Type B pancreatic cell (in vitro differentiated cells): ENCODE measurements at places on chromosomes 3 and 15.

GRCh38 chr15:38176155-38176554 lies 76.5 kb upstream of the SPRED1 start:
- DNase-seq = no peak

GRCh38 chr3:120021523-120021922 lies 72.7 kb downstream of the GSK3B start:
- no peak for DNase-seq

DNA sequence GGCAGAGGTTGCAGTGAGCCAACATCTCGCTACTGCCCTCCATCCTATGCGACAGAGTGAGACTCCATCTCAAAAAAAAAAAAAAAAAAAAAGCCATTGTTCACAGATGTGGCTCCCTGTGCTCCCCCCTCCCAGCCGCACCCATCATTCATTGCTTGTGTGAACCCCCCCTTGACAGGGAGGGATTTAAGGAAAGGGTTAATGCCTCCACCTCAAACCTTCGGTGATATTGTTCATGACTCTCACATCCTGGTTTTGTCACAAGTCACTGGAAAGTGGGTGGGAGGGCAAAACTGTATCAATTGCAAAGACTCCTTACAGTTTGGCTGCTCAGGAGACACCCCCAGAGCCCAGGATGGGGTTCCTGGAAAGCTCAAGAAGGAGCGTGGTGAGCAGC lies 7.7 kb downstream of the SLC6A6 start:
- DNase-seq = no peak

DNA sequence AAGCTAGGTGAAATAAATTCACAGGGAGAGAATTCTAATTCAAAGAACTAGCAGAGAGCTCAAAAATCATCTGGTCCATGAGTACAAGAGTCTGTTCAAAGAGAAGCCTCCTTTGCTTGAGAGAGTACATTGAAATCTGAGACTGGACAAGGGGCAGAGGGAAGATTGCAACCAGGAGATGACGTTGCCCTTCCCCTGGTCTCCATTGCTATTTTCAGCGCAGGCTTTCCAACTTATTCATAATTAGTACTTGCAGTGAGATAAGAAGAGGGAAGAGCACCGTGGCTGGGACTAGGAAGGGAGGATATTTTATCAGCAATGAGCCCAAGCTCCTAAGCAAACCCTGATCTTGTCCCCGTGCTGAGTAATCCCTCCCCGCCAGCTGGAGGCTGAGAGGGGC lies 251.8 kb upstream of the RORA start:
- DNase-seq = no peak

DNA sequence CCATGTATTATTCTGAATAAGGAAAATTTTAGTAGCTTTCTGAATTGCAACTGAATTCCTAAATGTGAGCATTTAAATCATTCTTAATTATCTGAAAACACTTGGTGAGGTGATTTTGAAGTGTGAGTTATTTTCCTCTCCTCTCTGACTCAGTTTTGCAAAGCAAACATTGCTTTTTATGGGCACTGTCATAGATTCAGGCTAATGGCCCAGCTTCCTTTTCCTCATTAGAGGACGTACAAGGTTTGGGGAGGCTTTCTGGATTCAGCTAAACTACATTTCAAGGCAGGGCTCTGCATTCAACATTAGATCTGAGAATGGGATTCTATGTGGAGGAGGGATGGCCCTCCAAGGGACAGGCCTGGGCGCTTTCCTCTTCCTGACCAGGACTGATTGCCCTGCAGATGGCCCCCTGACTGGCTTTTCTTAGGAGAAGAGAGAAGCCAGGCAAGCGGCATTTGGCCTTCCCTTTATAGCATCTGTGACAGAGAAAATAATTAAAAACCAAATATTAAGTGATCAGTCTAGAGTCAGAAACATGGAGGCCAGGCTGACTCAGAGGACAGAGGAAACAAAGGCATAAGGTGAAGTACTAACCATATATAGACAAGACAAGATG lies 53.0 kb upstream of the STXBP5L start:
- no peak for DNase-seq

DNA sequence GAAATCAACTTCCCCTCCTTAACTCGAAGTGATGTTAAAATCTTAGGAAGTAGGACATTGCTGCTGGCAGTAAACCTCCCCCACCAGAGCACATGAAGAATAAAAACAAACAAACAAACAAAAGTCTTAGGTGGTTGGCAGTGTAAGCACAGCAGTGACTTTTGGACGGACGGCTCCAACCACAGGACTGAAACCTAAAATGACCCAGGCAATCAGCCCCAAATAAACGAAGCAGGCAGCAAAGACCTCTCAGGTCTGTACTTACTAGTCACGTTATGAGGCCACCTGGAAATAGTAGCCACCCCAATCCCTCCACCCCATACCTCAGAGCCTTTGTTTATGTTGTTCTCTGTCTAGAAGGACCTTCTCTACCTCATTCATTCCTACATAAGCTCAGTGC lies 33.5 kb upstream of the HES1 start:
- DNase-seq = no peak

DNA sequence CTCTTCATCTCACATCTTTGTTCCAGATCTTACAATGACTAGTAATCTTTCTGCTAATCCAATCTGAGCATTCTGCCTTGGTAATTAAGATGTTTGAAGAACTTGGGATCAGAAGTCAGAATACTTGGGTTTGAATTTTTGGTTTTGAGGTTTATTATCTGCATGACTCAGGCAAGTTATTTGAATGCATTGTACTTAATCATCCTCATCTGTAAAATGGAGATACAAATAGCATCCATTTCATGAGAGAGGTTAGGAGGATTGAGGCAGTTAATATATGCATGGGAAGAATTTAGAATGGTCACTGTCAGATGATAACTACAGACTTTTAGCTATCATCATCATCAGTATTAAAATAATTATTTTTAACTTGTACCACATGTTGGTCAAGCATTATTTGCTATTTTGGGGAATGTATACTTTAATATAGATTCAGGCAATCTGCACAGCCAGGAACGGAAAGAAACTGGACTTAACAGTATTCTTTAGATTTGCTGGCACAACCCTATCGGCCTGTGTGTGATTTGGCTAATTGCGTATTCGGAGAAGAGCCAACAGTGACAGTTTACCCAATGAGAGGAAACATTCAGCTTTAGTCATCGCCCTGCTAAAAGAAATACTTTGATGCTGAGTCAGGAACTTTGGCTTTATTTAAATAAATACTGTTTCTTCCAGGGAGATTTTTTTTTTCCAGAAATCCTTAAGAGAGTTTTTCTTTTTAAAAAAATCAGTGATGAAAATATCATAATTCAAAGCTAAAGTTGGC lies 600.0 kb downstream of the ROBO1 start:
- DNase-seq = no peak

- no peak for DNase-seq
Measured at GRCh38 chr3:38980938-38981337, 70.8 kb downstream of the SCN11A start.

- no peak for DNase-seq
Measured at GRCh38 chr3:71226565-71227269, 356.8 kb downstream of the FOXP1 start.

DNA sequence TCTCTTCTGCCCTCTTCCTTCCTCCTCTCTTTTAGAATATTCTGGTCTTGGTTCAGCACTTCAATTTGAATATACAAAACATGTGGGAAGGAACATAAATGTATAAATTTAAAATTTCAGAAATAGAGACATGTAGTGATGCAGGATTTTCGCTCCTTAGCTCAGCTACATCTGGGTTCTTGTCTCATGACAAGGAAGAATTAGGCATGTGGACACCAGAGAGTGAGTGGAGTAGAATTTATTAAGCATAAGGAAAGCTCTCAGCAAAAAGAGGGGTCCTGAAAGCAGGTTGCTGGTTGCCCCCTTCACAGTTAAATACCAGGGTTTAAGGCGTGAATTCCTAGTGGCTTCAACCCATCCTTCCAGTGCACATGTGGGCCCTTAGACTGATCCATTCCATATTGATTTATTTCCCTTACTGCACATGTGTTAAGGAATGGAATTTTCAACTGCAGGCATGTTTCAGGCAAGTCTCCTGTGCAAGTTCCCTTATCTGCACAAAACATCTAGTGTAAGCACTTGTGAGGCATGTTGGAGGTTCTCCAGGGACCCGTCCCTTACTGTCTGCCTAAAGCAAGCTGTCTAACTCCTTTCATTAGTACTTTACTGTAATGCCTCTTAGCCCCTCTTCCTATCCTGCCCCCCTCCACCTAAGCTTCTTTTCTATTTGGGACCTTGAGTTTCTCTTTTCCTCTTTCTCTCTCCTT lies 133.2 kb upstream of the STRIT1 start:
- DNase-seq = no peak

- DNase-seq = no peak
Measured at GRCh38 chr15:78565951-78566774, 843 bp downstream of the CHRNA5 start.

GRCh38 chr3:172707030-172707429 lies 3.8 kb downstream of the NCEH1 start:
- DNase-seq = no peak

DNA sequence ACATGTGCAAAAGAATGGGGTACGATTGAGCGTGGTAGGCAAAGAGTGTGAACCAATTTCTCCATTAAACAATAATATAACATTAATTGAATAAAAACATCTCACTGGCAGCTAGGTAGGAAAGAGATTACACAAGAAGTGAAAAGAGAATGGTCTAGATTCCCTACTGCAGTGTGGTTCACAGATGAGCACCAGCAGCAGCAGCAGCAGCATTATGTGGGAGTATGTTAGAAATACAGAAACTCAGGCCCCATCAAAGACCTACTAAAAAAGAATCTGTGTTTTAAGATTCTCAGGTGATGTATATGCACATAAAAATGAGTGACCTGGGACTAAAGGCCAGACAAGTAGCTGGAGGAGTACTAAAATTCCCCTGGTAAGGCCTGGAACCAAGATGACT lies 118.2 kb downstream of the ADAM10 start:
- no peak for DNase-seq

- peak; percentile 20 for DNase-seq
Measured at GRCh38 chr3:46094506-46094905, 67.2 kb upstream of the XCR1 start.

- DNase-seq = no peak
Measured at GRCh38 chr15:100777821-100778220, 101.8 kb upstream of the ALDH1A3 start.

GRCh38 chr3:39651993-39652739 lies 157.2 kb upstream of the MYRIP start:
- DNase-seq = no peak

DNA sequence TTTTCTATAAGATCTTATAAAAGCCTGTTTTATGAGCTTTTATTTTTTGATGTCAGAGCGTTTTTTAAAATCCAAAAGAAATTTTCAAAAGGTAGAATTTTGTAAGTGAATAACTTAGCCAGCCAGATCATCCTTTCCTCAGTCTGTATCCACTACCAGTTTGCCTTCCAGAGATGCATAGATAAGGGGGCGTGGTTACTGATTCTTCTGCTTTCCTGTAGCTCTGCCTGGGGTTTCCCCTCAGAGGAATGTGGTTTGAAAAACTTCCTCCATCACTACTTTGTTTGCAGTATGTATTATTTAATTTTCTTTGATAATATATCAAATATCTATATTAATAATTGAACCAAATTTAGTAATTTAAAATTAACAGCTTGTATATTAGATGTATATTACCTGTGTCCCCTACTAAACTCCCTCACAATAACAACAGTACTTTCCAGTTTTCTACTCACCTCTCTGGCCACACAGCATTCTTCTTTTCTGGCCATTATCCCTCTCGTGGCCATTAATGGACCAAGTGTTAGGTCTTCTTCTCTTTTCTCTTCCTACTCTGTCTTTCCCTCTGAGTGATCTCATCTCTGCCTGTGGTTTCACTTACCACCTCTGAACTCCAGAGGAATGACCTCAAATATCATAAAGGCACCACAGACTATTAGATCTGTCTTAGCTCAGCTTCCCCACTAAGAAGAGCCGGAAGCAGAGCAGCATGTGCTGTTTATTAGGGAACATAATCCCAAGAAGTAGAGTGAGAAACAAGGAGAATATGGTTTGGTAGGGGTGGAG lies 239.7 kb downstream of the UBE2E2 start:
- DNase-seq = no peak

DNA sequence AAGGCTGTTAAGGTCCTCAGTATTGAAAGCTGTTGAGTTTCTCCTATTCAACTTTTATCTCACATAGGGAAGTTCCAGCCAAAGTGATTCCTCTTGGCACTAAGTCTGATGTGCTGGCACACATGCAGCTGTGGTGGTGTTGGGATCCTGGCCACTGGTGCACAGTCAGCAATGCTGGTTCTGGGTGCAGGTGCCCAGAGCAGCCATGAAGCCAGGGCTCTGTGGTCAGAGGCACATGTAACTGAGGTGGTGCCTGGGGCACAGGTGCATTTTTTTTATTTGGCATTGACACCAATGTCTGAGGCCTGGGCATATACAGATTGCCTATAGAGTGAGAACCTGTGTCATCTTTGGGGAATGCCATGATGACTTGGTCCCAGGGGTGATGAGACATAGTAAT lies 271.4 kb downstream of the POLQ start:
- DNase-seq = no peak

GRCh38 chr3:37811625-37812498 lies 49.8 kb upstream of the CTDSPL start:
- no peak for DNase-seq

DNA sequence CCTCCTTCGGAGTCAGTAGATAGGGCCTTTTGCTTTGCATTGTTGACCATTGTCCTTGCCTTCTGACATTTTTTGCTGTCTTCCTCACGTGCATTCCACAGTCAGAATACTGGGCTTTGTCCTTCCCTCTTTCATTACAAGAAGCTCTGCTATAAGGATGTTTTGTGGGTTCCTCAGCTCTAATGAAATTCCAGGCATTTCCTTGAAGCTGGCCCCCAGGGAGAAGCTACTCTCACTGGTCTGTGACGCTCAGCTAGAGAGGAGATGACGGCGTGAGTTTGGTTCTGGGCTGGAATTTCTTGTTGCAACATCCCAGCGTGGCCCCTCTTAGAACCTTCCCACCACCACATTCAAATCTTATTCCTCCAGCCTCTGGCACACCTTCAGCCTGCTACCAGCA lies 210.2 kb downstream of the TJP1 start:
- DNase-seq = no peak

DNA sequence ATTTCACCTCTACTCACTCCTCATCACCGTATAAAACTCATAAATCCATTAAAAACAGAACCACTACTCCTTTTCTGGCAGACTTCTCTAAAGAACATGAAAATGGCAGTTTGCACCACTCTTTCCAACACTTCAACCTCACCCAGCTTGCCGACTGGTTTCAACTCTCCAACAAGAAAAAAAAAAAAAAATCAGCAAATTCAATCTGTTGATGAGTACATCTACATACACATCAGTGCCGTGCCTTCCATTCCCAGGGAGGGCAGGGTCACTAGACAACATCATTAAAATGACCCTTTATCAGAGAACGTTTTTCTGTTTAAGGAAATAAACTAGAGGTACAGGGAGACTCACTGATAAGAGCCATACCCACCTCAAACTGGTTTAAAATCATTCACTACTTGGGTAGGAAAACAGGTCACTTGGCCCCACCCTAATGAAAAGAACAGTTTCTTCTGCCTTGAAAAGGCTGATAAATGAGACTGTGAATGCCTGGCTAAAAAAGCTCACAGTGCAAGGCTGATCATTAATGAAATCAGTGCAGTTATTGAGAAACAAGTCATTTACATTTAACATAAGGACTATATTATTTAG lies 6.0 kb downstream of the ANXA2 start:
- DNase-seq = no peak

GRCh38 chr15:60419753-60420152 lies 22.0 kb upstream of the ANXA2 start:
- DNase-seq = no peak
